Activated CD4-positive, alpha-beta T cell treated with anti-CD3 and anti-CD28 coated beads, Interleukin-2, amount 10 ng/mL, durations not matched to agents 24 days and 14 days (primary cell): ENCODE measurements at places on chromosomes 1 and 21. TPM values are rescaled to one million over a fixed set of nuclear protein-coding genes. Genes with fewer than 3 reads are reported as not detected.

DNA sequence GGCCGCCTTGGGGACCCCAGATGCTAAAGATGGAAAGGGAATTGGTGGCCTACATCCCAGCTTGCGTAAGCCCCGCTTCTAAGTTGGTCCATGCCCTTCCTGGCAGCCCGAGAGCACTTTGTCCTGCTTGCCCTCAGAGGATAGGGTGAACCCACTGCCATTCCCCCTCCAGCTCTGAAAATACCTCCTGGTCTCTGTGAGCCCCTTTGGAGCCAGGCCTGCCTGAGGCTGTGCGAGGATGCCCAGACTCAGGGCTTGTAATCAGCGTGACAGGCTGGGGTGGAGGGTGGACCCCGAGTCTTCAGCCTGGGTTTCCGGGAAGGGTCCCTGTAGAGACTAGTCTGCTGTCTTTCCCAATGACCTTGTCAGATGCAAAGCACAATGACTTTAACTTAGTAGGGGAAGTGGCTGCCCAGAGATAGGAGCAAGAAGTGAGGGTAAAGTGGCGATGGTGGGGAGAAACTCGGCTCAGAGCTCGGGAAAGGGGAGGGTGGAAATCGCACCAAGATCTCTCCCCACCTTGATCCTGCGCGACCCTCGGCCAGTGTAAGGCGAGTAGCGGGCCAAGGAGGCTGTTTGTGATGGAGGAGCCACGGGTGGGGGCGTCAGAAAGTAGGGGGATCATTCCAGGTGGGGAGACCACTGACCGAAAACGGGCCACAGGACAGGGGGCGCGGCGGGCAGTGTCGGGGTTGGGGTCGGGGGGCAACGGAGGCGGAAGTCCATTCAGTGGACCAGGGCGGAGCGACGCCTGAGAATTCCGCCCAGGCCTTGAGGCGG lies 2.7 kb upstream of the HES3 start:
- no peak for DNase-seq
- peak overlapping the region; percentile 14 for H3K4me3 ChIP-seq
- H3K27ac ChIP-seq, result peak overlapping the region; percentile 75
- H3K4me1 ChIP-seq, result peaks cover 17% of the 10 kb centered on the region
- peaks cover 4% of the 10 kb centered on the region for H3K36me3 ChIP-seq

The FCER1G gene
- total RNA-seq, result 0.63 TPM in 1 of 2 replicates, not detected in the other

DNA sequence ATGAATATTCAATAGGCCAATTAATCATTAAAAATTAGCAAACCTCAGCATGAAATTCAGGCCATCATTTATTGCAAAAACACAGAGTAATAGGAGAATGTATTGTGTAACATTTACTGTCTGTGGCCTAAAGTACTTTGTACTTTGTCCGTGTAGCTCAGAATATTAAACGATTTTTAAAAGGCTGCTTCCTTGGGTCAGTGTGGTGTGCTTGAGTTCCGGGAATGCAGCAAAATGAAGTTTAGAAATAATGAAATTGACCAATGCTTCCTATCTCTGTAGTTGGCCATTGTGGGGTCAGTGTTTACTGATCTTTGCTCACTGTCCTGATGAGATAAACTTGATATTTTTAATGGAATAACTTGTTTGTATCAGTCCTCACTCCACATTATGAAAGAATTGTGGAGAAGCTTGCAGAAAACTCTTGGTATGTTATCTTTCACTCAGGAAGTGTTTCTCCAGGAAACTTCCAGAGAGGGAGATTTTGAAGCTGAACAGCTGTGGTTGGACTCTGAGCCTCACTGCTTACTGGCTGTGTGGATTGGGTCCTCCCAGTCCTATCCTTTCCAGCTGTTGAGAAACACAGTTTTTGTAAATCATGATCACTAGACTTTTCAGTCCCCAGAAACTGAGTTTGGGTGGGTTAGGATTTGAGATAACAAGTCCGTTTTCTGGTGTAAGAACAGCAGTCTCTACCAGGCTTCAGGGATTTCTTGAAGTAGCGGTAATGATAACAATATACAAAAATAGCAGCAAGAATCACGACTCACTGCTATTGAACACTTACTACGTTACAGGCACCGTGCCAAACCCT lies 19.2 kb upstream of the MTARC1 start:
- H3K4me1 ChIP-seq, result no peaks in the 10 kb centered on the region
- no peak overlapping the region for H3K27ac ChIP-seq
- no peak for DNase-seq
- peaks cover 2% of the 10 kb centered on the region for H3K27me3 ChIP-seq

DNA sequence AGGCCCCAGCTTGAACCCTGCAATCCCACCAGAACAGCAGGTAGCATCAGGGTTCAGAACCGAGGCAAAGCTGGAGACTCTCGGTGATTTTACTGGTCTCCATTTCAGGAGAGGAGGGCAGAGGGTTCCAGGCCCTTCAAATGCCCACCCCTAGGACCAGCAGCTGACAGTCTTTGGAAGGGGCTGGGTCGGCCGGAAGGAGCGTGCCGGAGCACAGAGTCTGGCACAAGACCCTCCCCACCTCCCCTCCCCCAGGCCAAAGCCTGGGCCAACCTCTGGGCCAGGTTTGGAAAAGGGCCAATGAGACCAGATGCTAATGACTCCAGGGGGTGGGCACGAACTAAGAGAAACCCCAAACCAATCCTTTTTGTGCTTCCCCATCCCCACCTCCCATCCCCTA lies 6.9 kb downstream of the FBXO2 start:
- no peak for DNase-seq
- H3K36me3 ChIP-seq, result no peaks in the 10 kb centered on the region
- no peak overlapping the region for H3K27ac ChIP-seq
- H3K27me3 ChIP-seq, result peaks cover 22% of the 10 kb centered on the region
- H3K4me1 ChIP-seq, result peaks cover 11% of the 10 kb centered on the region

DNA sequence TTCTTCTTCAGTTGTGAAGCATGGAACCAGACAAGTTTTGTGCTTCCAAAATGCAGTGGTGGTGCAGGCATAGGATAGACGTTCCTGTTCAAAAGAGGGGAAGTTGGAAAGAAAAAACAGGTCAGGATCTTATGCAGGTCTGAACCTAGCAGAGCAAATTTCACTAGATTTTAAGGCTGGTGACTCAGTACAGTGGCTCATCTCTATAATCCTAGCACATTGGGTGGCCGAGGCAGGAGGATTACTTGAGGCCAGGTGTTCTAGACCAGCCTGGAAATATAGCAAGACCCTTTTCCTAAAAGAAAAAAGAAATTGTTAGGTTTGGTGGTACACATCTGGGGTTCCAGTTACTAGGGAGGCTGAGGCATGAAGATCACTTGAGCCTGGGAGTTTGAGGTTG lies 88.1 kb downstream of the OBSCN start:
- no peaks in the 10 kb centered on the region for H3K27me3 ChIP-seq
- H3K36me3 ChIP-seq, result peaks cover 15% of the 10 kb centered on the region
- no peak overlapping the region for H3K27ac ChIP-seq
- H3K4me1 ChIP-seq, result peaks cover 2% of the 10 kb centered on the region

The ENSA gene
- total RNA-seq, result 244 and 248 TPM in 2 replicates

GRCh38 chr1:150967936-150968335 lies 6.7 kb downstream of the CERS2 start:
- peaks cover 67% of the 10 kb centered on the region for H3K36me3 ChIP-seq
- peak overlapping the region; percentile 34 for H3K27ac ChIP-seq
- no peaks in the 10 kb centered on the region for H3K27me3 ChIP-seq
- DNase-seq, result no peak
- H3K4me3 ChIP-seq, result no peak overlapping the region
- peaks cover 25% of the 10 kb centered on the region for H3K4me1 ChIP-seq

DNA sequence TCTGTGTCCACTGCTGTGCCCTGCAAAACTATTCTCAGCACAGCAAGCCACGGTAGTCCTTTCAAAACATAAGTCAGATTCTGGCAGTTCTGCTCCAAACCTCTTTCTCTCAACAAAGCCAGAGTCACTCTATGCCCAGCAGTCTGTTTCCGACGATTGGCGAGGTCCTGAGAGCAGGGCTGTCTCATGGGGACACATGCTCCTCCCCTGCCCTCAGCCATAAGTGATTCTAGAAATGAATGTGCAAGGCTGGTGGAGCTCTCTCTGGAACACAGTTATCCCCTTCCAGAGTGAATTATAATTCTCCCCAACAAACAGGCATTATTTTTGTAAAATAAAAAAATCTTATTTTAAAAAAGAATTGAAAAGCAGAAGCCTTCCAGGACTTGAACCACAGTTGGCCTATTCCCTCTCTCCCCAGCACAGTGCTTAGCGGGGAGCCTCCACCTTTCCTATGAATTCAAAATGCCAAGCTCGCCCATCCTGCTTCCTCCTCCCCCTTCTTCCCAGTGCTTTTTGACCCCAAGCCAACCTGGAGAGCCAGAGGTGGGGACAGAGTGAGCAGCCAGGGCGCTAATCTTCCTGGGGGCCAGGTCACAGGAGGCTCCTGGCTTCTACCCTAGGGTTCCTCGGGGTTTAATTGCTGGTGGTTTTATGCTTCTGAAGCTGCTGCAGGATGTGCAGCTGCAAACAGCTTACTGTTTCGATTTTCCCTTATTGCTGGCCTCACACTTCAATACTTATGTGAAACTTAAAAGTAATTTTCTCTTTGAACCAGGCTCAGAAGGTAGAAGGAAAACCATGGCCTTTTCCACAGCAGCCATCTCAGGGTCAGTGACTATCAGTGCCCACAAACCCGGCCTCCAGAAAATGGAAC lies 41.1 kb downstream of the KCNJ6 start:
- H3K4me1 ChIP-seq, result peaks cover 6% of the 10 kb centered on the region
- no peak for DNase-seq
- no peak overlapping the region for H3K4me3 ChIP-seq
- no peaks in the 10 kb centered on the region for H3K36me3 ChIP-seq

GRCh38 chr1:203996126-203996525 lies 76.8 kb upstream of the SOX13 start:
- no peak overlapping the region for H3K27ac ChIP-seq
- H3K36me3 ChIP-seq, result no peaks in the 10 kb centered on the region
- H3K4me3 ChIP-seq, result no peak overlapping the region

- no peak overlapping the region for H3K27ac ChIP-seq
- H3K4me3 ChIP-seq, result no peak overlapping the region
- H3K27me3 ChIP-seq, result no peaks in the 10 kb centered on the region
- H3K4me1 ChIP-seq, result no peaks in the 10 kb centered on the region
- DNase-seq, result no peak
- H3K36me3 ChIP-seq, result no peaks in the 10 kb centered on the region
Measured at GRCh38 chr1:18891426-18891780, 11.0 kb downstream of the ALDH4A1 start.

The LEFTY1 gene
- total RNA-seq, result not detected in 2 replicates

- no peak overlapping the region for H3K4me3 ChIP-seq
- no peaks in the 10 kb centered on the region for H3K36me3 ChIP-seq
- no peak overlapping the region for H3K27ac ChIP-seq
- no peaks in the 10 kb centered on the region for H3K27me3 ChIP-seq
- no peaks in the 10 kb centered on the region for H3K4me1 ChIP-seq
Measured at GRCh38 chr1:232328486-232329102, 301.3 kb downstream of the SIPA1L2 start.

- no peaks in the 10 kb centered on the region for H3K36me3 ChIP-seq
- no peak overlapping the region for H3K27ac ChIP-seq
- DNase-seq, result peak; percentile 71
- H3K4me3 ChIP-seq, result no peak overlapping the region
- H3K27me3 ChIP-seq, result peaks cover 19% of the 10 kb centered on the region
Measured at GRCh38 chr1:70487910-70488665, 77.0 kb downstream of the CTH start.

GRCh38 chr1:46102769-46103476 lies 29.5 kb downstream of the PIK3R3 start:
- peaks cover 2% of the 10 kb centered on the region for H3K4me1 ChIP-seq
- DNase-seq, result no peak
- H3K4me3 ChIP-seq, result no peak overlapping the region
- H3K36me3 ChIP-seq, result no peaks in the 10 kb centered on the region
- no peak overlapping the region for H3K27ac ChIP-seq
- peaks cover 12% of the 10 kb centered on the region for H3K27me3 ChIP-seq

- peaks cover 2% of the 10 kb centered on the region for H3K36me3 ChIP-seq
- H3K4me3 ChIP-seq, result no peak overlapping the region
- H3K27me3 ChIP-seq, result peaks cover 10% of the 10 kb centered on the region
Measured at GRCh38 chr1:65412984-65413375, 7.5 kb upstream of the LEPR start.

- no peaks in the 10 kb centered on the region for H3K4me1 ChIP-seq
- no peak overlapping the region for H3K27ac ChIP-seq
- H3K27me3 ChIP-seq, result peaks cover 25% of the 10 kb centered on the region
- H3K36me3 ChIP-seq, result no peaks in the 10 kb centered on the region
- DNase-seq, result no peak
Measured at GRCh38 chr1:14739082-14739832, 140.8 kb downstream of the KAZN start.

- no peak for DNase-seq
- H3K27me3 ChIP-seq, result no peaks in the 10 kb centered on the region
- H3K27ac ChIP-seq, result no peak overlapping the region
- no peaks in the 10 kb centered on the region for H3K4me1 ChIP-seq
Measured at GRCh38 chr1:13540866-13541265, 27.1 kb upstream of the LRRC38 start.

GRCh38 chr21:27555996-27556395 lies 589.1 kb upstream of the ADAMTS5 start:
- no peaks in the 10 kb centered on the region for H3K27me3 ChIP-seq
- DNase-seq, result no peak
- H3K4me1 ChIP-seq, result no peaks in the 10 kb centered on the region
- no peak overlapping the region for H3K4me3 ChIP-seq
- no peaks in the 10 kb centered on the region for H3K36me3 ChIP-seq

The COG2 gene
- 44.1 and 47.4 TPM in 2 replicates for total RNA-seq

DNA sequence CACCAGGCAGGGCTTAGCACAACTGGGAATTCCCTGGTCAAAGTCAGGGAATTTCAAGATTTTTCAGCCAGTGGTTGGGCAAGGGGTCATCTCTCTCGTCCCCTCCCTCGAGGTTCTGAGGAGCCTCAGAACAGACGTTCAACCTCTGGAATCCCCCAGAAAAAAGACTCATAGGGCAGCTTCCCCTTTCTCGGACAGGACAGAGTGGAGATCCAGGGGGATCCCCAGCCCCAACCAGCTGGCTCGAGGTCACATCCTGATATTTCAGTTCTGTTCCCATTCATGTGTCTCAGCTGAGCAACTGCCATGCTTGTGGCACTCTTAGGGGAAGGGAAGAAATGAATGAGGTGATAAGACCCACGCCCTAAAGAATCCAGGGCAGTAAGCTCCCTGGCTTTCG lies 4.9 kb upstream of the LAD1 start:
- H3K27me3 ChIP-seq, result peaks cover 4% of the 10 kb centered on the region
- H3K36me3 ChIP-seq, result no peaks in the 10 kb centered on the region
- no peak for DNase-seq
- H3K4me1 ChIP-seq, result no peaks in the 10 kb centered on the region
- H3K4me3 ChIP-seq, result no peak overlapping the region

The KCNJ9 gene
- not detected in 2 replicates for total RNA-seq

GRCh38 chr1:59718989-59719360 lies 95.8 kb upstream of the HOOK1 start:
- H3K4me3 ChIP-seq, result no peak overlapping the region
- no peaks in the 10 kb centered on the region for H3K36me3 ChIP-seq
- no peaks in the 10 kb centered on the region for H3K4me1 ChIP-seq
- no peaks in the 10 kb centered on the region for H3K27me3 ChIP-seq
- no peak for DNase-seq
- no peak overlapping the region for H3K27ac ChIP-seq

- peaks cover 41% of the 10 kb centered on the region for H3K4me1 ChIP-seq
- peaks cover 23% of the 10 kb centered on the region for H3K36me3 ChIP-seq
- DNase-seq, result peak; percentile 73
- peak overlapping the region; percentile 70 for H3K4me3 ChIP-seq
- H3K27ac ChIP-seq, result peak overlapping the region; percentile 60
Measured at GRCh38 chr1:50424045-50424883, 1.0 kb upstream of the DMRTA2 start.

The HAPLN2 gene
- total RNA-seq, result not detected in 2 replicates

- no peak overlapping the region for H3K4me3 ChIP-seq
- H3K27ac ChIP-seq, result no peak overlapping the region
- peaks cover 7% of the 10 kb centered on the region for H3K4me1 ChIP-seq
- peaks cover 27% of the 10 kb centered on the region for H3K36me3 ChIP-seq
- DNase-seq, result no peak
Measured at GRCh38 chr1:223739366-223740037, 27.2 kb downstream of the CAPN2 start.
